ENCODE measurements at places on chromosomes 6 and 20. TPM values are rescaled to one million over a fixed set of nuclear protein-coding genes. Genes with fewer than 3 reads are reported as not detected.

Gene RAD21L1
- total RNA-seq: not detected

Gene LY6G5C
- 2.5 TPM for total RNA-seq

Gene PSORS1C2
- not detected for total RNA-seq

Gene HLA-DOB
- not detected for total RNA-seq

Gene PRDM13
- total RNA-seq: 0.46 TPM

Gene FAM83B
- total RNA-seq: 0.23 TPM

Gene CTCFL
- total RNA-seq: 0.23 TPM

Gene SLC22A7
- 0.23 TPM for total RNA-seq
